GM12878 (cell line): ENCODE measurements at places on chromosomes 3 and 15.

DNA sequence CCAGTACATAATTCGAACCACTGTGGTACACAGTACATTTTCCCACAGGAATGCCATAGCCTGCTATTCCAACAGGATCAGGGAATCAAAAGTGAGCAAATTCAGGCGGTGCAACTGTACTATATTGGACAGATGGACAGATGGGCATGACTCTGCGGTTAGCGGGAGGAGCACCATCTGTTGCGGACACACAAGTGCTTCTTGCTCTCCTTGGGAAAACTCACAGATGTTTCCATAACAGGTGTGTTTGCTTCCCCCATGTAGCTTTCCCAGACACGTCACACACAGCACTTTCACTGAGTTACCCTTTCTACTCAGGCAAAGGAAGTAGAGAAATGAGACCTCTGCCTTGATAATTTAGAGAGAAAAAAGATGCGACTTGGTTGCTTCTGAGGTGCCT is 325.1 kb upstream of the THBS1 start:
- no peak overlapping the region for H3K27ac ChIP-seq
- H3K4me1 ChIP-seq = no peaks in the 10 kb centered on the region
- H3K27me3 ChIP-seq = no peaks in the 10 kb centered on the region
- H3K4me3 ChIP-seq = no peak overlapping the region

- H3K4me1 ChIP-seq = peaks cover 43% of the 10 kb centered on the region
- H3K36me3 ChIP-seq = peaks cover 13% of the 10 kb centered on the region
- H3K27me3 ChIP-seq = no peaks in the 10 kb centered on the region
- peak overlapping the region; percentile 45 for H3K27ac ChIP-seq
- no peak overlapping the region for H3K4me3 ChIP-seq
Observed at GRCh38 chr3:183158113-183158512, 4.4 kb downstream of the LAMP3 start.

DNA sequence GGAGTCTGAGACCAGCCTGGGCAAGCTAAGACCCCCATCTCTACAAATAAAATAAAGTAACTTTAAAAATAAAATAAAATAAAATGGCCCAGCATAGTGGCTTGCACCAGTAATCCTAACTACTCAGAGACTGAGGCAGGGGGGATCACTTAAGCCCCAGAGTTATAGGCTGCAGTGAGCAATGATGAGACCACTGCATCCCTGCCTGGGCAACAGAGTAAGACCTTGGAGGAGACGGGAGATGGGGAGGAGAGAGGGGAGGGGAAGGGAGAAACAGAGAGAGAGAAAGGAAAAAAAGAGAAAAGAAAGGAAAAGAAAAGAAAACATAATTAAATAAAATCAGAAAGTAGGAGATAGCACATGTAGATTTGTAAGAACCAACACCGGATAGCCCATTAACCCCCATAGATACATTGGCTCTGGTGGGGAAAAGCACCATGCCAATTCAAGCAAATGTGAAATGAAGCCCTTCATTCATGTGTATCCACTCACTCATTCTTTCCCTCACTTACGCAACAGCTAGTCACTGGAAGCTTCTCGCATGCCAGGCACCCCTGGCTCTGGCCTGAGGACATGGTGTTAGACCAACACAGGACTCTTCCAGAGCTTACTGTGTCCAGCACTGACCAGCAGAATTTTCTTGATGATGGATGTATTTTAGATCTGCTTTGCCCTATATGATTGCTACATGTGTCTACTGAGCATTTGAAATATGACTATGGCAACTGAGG is 183.2 kb downstream of the MAGI1 start:
- no peaks in the 10 kb centered on the region for H3K27me3 ChIP-seq
- no peaks in the 10 kb centered on the region for H3K4me1 ChIP-seq
- no peak for DNase-seq
- no peaks in the 10 kb centered on the region for H3K36me3 ChIP-seq
- no peak overlapping the region for H3K4me3 ChIP-seq

DNA sequence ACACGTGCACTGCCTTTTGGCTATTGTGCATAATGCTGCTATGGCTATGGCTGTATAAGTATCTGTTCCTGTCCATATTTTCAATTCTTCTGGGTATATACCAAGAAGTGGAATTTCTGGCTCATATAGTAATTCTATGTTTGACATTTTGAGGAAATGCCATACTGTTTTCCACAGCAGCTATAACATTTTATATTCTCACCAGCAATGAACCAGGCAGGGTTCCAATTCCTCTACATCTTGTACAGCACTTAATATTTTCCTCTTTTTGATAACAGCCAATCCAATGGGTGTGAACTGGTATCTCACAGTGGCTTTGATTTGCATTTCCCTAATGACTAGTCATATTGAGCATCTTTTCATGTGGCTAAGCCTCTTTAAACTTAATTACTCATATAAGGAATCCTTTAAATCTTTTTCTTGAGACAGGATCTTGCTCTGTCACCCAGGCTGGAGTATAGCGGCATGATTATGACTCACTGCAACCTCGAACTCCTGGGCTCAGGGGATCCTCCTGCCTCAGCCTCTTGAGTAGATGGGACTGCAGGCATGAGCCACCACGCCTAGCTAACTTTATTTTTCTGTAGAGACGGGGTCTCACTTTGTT is 38.1 kb upstream of the IGDCC4 start:
- H3K4me1 ChIP-seq = no peaks in the 10 kb centered on the region
- H3K27me3 ChIP-seq = no peaks in the 10 kb centered on the region
- peaks cover 4% of the 10 kb centered on the region for H3K36me3 ChIP-seq
- no peak overlapping the region for H3K4me3 ChIP-seq
- H3K27ac ChIP-seq = no peak overlapping the region

DNA sequence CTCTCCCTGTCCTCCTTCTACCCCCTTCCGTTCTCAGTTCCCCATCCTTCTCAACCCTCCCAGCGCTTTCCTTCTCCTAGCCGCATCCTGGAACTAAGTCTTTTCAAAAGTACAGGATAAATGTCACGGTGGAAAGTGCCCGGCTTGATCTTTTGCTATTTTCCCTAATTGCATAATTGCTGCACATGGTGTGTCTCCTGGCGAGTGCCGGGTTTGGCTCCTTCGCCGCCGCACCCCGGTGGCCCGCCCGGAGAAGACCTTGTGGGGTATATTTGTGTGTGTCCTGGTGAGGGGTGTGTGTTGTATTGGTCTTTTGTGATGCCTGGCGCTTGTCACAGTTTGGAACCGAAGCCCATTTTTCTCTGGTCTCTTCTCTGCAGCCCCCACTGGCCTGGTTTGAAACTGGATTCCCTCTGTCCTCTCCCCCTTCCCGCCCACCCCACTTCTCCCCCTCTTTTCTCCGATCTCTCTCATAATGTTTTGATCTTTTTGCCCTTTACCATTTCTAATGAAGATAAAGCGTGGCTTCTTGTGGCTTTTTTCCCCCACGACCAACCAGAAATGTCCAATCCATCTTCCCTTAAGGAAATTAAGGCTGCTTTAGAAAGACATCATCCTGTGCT is 692 bp downstream of the UBE2E2 start:
- DNase-seq = no peak
- H3K27me3 ChIP-seq = no peaks in the 10 kb centered on the region
- no peaks in the 10 kb centered on the region for H3K36me3 ChIP-seq
- H3K27ac ChIP-seq = peak overlapping the region; percentile 59
- peak overlapping the region; percentile 92 for H3K4me3 ChIP-seq

GRCh38 chr3:121835465-121835801 is 424 bp downstream of the EAF2 start:
- H3K27me3 ChIP-seq = no peaks in the 10 kb centered on the region
- peak; percentile 19 for DNase-seq
- peak overlapping the region; percentile 90 for H3K4me3 ChIP-seq
- H3K27ac ChIP-seq = peak overlapping the region; percentile 75
- H3K36me3 ChIP-seq = peaks cover 6% of the 10 kb centered on the region; the same call in 1 of the 2 replicates
- H3K4me1 ChIP-seq = peaks cover 7% of the 10 kb centered on the region; the same call in 1 of the 2 replicates
